Activated CD8-positive, alpha-beta T cell treated with anti-CD3 and anti-CD28 coated beads, Interleukin-2, amount 10 ng/mL, durations not matched to agents 7 days and 5 days (primary cell): ENCODE measurements at places on chromosomes 16 and 17. TPM values are rescaled to one million over a fixed set of nuclear protein-coding genes. Genes with fewer than 3 reads are reported as not detected.

Gene PDILT
- total RNA-seq = not detected

Gene BRIP1
- 24.3 TPM for total RNA-seq

Gene CCDC144A
- total RNA-seq = 0.97 TPM

Gene FN3K
- 1.9 TPM for total RNA-seq

DNA sequence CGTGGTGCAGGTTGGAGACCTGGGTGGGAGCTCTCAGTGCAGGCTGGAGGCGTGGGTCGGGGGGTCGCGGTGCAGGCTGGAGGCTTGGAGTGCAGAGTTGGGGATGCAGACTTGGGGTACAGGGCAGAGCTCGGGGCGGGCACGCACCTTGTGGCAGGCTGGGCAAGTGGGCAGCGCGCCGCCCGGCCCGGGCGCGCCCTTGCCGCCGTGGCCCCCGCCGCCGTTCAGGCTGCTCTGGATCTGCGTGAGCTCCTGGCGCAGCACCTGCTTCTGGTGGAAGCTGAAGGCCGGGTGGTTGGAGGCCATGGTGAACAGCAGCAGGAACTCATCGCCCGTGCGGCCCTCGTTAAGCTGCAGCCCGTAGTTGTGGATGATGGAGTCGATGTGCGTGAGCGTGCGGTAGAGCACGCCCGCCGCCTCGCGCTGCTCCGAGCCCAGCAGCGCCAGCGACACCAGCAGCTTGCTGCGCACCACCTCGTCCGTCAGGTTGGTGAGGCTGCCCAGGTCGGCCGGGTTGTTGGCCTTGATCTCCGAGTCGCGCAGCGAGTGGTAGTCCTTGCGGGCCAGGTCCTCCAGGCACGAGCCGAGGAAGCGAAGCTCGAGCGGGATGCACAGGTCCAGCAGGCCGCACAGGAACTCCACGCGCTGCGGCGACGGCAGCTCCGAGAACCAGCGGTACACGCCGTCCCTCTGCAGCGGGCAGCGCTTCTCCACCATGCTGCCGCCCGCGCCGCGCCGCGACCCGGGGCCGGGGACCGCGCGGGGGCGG is 1.1 kb downstream of the ZCCHC14 start:
- DNase-seq = no peak

DNA sequence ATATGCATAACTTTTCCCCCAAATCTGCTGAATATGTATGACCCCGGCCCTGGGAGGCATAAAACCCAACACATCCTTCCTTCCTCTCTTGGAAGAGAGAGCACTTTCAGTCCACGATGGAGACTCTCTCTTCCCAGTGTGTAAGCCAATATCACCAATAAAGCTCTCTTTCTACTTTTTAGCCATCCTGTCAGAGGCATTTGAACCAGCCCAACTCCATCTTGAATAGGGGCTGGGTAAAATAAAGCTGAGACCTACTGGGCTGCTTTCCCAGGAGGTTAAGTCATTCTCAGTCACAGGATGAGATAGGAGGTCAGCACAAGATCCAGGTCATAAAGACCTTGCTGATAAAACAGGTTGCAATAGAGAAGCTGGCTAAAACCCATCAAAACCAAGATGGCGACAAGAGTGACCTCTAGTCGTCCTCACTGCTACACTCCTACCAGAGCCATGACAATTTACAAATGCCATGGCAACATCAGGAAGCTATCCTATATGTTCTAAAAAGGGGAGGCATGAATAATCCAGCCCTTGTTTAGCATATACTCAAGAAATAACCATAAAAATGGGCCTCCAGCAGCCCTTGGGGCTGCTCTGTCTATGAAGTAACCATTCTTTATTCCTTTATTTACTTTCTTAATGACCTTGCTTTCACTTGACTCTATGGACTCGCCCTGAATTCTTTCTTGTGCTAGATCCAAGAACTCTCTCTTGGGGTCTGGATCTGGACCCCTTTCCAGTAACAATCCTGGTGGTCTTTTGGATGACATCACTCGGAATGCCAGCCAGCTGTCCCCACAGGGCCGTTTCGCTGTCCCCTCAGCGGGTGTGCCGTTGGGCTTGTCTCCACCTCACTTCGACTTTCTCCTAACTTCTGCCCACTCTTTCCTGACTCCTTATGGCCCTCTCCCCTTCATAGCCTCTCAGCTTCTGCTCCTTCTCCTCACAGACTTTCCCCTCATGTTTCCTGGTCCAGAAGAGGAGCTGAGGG is 53.4 kb upstream of the NKD1 start:
- DNase-seq = no peak

GRCh38 chr17:68567035-68567434 is 34.1 kb downstream of the FAM20A start:
- DNase-seq = no peak

DNA sequence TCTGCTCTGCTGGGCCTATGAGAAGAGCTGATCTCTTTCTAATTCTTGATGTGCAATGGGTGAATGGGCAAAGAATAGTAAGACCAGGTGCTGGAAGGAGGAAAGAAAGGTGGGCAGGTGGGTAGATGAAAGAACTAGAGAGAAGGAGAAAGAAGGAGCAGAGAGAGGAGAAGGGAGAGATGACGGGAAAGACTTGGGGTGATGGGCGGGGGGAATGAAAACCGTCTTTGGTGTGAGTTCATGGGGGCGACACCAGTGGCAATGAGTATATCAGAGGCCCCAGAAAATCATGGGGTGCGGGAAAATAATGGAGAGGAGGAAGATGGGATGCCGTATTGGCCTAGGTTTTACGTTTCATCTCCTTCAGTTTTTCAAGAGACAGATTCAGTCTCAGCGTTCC is 128.8 kb upstream of the PLCG2 start:
- DNase-seq = no peak

DNA sequence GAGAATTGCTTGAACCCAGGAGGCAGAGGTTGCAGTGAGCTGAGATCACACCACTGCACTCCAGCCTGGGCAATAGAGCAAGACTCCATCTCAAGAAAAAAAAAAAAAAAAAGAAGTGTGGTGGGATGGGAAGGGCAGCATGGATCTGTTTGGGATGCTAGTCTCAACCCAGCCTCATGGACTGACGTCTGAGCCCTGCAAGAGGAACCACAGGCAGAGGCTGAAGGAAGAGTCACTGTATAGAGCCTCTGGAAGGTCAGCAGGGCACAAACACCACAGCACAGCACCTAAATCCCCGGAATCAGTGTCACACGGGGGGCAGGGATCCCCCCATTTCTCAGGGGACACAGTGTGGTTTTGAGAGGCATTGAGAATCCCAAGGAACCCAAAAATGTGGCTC is 10.9 kb upstream of the CXCL16 start:
- DNase-seq = no peak

- no peak for DNase-seq
Measured at GRCh38 chr17:49079840-49080663, 52.5 kb upstream of the B4GALNT2 start.

- no peak for DNase-seq
Measured at GRCh38 chr17:82092094-82092586, 5.9 kb downstream of the FASN start.

DNA sequence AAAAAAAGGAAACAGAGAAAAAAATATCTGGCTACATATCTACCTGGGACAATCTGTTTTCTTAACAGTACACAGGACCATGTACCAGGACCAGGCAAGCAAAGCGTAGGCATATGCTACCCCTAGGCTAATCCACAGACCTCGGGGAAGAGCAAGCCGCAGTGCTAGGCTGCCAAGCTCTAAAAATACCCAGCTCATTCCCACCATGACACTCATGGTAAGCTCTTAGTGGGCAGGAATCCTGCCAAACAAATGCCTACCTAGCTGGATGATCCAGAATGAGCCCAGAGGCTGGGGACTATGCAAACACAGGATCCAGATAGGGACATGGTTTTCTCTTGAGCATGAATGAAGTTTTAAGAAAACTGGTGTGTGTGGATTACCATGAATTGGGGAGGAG is 95.6 kb downstream of the GRIN2A start:
- no peak for DNase-seq
